Stimulated activated CD4-positive, alpha-beta T cell treated with anti-CD3 and anti-CD28 coated beads, Interleukin-12 subunit alpha, Interleukin-12 subunit beta, amount 100 ng/mL, for 24 hours (primary cell): ENCODE measurements at places on chromosomes 12 and 14.

GRCh38 chr12:97257726-97258125 is 204.9 kb upstream of the RMST start:
- no peak for DNase-seq

DNA sequence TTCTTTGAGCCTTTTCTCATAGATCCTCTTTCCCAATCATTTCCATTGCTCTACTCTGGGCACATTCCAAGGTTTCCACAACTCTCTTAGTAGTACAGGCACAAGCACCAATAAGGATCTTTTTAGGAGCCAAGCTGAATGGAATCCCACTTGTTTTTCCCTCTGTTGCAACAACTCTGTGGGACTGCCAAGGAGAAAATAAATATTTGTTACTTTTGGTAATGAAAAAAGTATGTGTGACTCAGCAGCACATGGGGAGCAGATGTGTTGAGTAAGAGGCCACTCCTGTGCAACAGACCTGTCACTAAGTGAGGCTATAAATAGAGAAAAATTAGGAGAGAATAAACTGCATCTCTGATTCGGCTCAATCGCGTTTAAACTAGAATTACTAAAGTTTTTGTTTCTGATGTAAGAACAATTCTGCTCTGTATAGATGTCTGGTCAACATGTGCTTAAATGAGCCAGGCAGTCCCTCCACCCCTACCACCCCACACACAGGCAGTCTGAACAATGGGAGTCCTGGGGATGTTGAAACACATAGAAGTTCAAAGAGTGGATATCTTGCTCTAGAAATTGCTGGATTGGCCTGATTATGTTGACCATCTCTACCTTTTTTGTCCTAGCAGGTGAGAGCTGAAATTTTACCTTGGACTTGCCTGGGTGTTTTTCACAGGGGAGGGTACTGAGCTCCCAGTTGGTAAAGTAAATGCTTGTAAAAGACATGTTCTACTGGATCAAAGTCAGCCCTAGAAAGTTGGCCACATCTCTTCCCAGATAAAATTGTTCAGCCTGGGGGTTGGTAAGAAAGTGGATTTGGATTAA is 244.3 kb upstream of the NOVA1 start:
- DNase-seq, result no peak

GRCh38 chr14:38553586-38553985 is 297.7 kb upstream of the CLEC14A start:
- no peak for DNase-seq

DNA sequence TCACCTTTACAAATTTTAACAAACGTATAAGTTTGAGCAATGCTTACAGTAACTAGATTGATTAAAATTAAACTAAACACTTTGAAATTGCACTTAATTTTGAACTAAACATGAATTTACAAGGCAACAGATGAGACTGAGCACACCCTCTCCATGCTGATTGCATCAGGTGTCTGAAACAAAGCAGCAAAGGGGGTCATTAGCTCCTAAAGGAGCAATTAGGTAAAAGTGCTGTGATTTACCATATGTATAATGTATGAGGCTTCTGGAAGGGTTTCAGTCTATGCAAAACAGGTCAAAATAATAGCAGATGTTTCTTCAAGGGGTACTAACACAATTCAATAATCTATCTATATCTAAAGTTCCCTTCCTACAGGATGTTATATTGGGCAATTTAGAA is 98.8 kb upstream of the LMNTD1 start:
- no peak for DNase-seq

- DNase-seq, result no peak
Measured at GRCh38 chr12:104458694-104459367, 2.1 kb downstream of the CHST11 start.
